ENCODE measurements at places on chromosomes 5 and 9. TPM values are rescaled to one million over a fixed set of nuclear protein-coding genes. Genes with fewer than 3 reads are reported as not detected.

GRCh38 chr5:58227858-58228257, 232.0 kb downstream of the PLK2 start:
- no peak for DNase-seq

DNA sequence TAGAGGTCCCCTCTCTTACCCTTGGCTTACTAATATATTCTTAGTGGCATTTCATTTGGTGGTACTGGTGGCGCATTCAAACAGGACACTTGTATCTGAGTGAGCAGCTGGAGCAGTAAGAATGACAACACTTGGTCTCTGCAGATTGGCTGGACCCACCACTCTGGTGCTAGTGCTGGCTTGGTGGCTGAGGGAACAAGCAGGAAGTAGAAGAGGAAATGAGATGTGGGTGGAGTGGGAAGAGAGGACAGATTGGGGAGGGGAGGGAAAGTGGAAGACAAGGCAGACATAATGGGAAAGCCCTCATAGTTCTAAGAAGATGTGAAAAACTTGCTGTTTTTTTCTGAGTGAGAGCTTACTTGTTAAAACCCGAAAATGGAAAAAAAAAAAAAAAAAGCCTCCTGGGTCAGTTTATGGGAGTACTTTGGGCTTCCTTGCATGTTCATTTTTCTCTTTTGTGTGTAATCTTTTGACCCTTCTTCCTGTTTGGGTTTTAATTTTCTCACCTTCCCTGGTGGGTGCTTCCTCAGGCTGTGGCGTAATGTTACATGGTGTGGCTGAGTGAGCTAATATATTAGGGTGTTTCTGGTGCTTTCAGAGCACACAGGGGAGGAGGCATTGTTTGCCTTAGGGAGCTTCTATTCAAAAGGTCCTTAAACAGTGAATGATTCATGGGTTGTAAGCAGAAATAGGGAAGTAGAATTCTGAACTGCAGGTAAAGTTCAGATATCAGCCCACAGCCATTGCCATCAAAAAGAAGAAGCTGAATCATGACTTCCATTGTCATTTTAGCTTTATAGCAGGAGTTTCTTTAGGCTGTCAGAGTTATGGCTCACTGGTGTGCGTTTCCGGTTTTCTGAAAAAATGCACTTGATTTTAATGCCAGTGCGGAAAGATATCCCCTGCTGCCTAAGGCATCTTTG, 52.3 kb downstream of the TLE4 start:
- DNase-seq = peak; percentile 45

- DNase-seq = no peak
These were observed 353.9 kb upstream of the CDH10 start for GRCh38 chr5:24998641-24999040.

GRCh38 chr5:14146725-14147124, 3.6 kb downstream of the TRIO start:
- no peak for DNase-seq

The PCDHA9 gene
- total RNA-seq = 0.07 TPM
